Left lung (tissue), 14 donors: ENCODE measurements at places on chromosomes 12 and 14. TPM values are rescaled to one million over a fixed set of nuclear protein-coding genes. Genes with fewer than 3 reads are reported as not detected.
A peak's percentile ranks its signal among the peaks of the same experiment; 100 is the strongest.

DNA sequence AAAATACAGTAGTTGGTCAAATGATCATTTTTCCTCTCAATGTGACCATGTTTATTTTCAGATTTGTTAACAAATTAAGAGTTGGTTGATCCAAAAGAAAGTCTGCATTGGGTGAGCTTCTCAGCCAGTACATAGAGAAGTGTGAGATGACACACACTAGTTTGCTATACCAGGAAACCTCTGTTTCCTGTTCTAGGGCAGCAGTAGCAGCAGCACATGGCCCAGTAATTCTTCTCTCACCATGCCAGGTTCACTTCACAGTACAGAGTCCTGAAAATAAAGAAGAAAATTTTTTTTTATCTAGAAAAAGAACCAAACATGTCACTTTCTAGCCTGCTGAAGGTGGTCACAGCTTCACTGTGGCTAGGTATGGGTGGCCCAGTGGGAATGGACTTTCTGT lies 250.2 kb upstream of the OR4E1 start:
- no peak for DNase-seq

GRCh38 chr14:64475585-64476273 lies 10.4 kb downstream of the AKAP5 start:
- DNase-seq, result no peak

- peak; percentile 65 for DNase-seq
These were observed 19.6 kb downstream of the LGMN start for GRCh38 chr14:92728759-92729364.

DNA sequence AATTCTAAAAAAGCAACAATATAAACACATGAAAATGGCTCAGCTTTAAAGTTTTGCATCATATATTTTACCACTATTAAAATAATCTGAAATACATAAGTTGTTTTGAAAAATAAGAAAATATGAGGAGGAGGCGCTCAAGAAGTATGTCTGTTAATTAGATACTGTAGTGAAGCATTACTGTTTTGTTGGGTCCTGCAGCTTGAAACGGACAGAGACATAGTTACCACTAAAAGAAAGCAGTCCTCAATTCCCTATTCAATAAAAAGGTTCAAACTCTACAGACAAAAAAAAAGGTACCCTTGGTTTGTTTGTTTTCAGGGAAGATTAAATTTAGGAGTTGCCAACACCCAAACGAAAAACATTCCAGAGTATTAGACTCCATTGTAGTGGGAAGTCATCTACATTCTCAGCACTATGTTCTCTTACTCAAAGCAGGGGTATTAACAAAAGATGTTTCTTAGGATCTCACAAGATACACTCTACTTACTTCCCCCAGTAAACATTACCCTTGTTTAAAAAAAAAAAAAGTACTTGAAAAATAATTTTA lies 3.0 kb downstream of the PAWR start:
- no peak for DNase-seq

- DNase-seq, result no peak
These were observed 48.3 kb upstream of the ZFP36L1 start for GRCh38 chr14:68841016-68841809.

DNA sequence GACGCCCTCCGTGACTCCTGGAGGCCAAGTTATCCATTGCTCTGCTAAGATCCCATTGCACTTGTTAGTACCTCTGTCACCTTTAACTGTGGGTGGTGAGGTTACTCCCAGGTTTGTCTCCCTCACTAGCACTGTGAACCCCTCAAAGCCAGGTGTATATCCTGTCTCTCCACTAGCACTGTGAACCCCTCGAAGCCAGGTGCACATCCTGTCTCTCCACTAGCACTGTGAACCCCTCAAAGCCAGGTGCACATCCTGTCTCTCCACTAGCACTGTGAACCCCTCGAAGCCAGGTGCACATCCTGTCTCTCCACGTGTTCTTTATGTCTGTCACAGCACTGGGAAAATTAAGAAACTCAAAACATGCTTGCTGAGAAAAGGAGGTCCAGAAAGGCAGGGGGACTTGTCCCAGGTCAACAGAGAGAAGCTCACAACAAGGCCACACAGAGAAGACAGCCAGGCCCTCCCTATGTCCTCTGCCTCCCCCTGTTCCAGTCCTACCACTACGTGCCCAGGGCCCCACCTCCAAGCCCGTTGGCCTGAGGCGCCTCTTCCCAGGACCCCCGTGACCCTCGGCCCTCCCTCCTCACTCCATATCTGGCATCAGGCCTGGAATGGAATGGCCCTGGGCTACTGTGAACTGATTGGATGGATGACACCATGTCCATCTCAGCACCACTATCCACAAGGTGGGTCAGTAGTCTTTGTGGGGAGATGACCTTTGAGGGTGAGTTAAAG lies 26.4 kb upstream of the FKBP4 start:
- DNase-seq, result no peak

- no peak for DNase-seq
These were observed 352.5 kb downstream of the C12orf50 start for GRCh38 chr12:87676731-87677130.

BCL2L14 gene
- 0.73 TPM for polyA plus RNA-seq

- DNase-seq, result peak; percentile 48
These were observed 171.0 kb upstream of the HIF1A start for GRCh38 chr14:61524211-61524806.

DNA sequence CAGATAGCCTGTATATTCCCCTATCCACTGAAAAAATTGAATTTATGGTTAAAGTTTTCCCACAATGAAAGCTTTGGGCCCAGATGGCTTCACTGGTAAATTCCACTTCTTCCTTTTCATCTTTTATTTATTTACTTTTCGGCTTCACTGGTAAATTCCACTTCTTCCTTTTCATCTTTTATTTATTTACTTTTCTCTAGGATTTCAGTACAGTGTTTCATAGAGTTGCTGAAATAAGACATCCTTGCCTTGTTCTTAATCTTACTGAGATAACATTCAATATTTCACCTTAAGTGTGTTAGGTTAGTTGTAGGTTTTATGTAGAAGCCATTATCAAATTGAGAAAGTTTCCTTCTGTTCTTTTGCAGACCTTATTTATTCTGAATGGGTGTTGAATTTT lies 18.9 kb upstream of the KLRG1 start:
- no peak for DNase-seq

DNA sequence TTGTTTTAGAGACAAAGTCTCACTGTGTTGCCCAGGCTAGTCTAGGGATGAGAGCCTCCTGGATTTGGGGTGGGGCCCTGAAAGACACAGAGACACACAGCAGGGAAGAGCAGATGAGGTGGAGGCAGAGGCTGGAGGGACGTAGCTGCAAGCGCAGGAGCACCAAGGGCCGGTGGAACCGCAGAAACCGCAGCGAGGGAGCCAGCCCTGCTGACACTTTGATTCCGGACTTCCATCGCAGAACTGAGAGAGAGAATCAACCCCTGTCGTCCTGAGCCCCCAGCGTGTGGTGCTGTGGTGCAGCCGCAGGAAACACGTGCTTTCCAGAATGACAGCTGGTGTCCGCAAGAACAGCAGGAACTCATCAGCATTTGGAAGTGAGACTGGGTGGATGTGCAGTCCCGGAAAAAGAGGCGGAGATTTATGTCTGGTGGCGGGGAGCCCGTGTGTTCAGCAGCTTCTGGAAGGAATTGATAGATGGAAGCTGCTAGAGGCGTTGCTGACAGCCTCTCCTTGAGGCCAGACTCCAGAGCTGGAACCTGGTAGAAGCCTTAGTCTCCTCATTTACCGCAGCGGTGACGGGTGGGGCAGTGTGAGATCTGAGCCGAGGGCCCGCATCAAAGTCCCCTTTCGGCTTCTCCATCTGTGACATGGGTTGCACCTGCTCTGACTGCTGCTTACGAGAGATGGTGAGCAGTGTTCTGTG lies 21.9 kb upstream of the KLC1 start:
- DNase-seq, result peak; percentile 83

DNA sequence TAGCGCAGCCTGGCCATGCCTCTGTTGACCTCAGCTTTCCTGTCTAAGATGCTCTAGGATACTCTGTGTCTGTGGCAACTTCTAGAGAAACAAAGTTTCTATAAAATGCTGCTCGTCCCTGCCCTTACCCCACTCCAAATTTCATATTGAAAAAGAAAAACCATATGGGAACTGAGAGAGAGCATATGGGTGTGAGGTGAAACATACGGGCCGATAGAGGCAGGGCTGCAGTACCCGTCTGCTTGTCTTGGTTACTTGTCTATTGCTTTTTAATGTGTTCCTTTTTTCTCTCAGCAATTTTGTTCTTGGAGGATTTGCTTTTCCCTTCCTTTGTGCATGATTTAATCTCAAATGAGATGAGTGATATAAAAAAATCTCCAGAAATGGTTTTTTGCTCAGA lies 113.0 kb downstream of the SRGAP1 start:
- DNase-seq, result no peak

CRACR2A gene
- polyA plus RNA-seq, result 3.3 TPM

GRCh38 chr12:72610342-72610741 lies 338.2 kb downstream of the TRHDE start:
- peak; percentile 19 for DNase-seq

TOMM20L gene
- 0.95 TPM for polyA plus RNA-seq

- no peak for DNase-seq
These were observed 56.7 kb downstream of the MSRB3 start for GRCh38 chr12:65335021-65335714.

AQP6 gene
- 0.21 TPM for polyA plus RNA-seq

DNA sequence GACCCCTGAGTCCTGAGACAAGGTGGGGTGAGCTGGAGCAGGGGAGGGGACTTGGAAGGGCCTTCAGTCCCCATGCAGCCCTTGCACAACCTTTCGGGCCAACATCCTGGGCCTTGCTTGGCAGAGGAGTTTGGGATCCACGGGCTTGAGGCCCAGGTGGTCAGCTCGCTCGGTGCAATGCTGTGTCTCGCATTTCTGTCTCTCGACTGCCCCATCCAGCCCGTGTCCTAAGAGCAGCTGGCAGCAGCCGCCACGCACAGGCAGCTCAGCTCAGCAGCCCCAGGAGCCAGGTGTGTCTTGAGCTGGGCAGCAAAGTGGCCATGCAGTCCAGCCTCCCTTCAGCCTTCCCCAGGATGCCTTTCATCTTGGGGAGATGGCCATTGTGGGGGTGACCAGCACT lies 10.8 kb downstream of the PACS2 start:
- DNase-seq, result no peak

DNA sequence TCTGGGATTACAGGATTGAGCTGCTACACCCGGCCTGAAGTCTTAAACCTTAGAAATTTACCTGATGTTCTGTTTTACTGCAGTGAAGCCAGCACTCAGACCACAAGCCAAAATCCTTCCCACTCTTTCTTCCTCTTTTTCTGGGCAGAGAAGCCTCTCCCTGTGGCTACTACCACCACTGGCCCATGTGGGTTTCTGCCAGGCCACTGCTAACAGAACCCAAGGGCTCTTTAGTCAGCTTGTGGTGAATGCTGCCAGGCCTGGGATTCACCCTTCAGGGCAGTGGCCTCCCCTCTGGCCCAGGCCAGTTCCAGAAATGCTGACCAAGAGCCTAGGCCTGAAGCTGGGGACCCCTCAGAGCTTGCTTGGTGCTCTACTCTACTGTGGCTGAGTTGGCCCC lies 35.3 kb downstream of the GAS2L3 start:
- no peak for DNase-seq

DNA sequence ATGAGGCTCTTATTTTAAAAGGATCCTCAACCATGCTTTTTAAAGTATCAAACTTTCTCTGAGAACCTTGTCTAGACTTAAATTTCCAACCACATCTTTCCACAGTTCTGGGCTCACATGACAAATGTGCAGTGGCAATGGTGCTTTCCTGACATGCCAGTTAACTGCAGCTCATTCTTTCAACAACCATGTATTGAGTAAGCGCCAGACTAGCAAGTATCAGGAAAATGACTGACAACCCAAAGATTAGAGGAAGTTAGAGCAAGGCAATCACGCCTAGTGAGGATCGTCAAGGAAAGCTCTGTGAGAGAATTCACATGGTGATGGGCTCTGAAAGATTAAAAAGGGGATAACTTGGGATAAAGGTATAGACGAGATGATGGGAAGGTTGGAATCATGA lies 35.8 kb downstream of the FLVCR2 start:
- DNase-seq, result no peak

TMEM30B gene
- 18.0 TPM for polyA plus RNA-seq

FAM161B gene
- polyA plus RNA-seq, result 13.6 TPM

GRCh38 chr14:25050269-25051150 lies 563 bp upstream of the STXBP6 start:
- DNase-seq, result peak; percentile 59

- DNase-seq, result no peak
These were observed 786.1 kb downstream of the TMTC2 start for GRCh38 chr12:83472772-83473171.

- no peak for DNase-seq
These were observed 97.9 kb downstream of the TNFAIP2 start for GRCh38 chr14:103220982-103221641.

GRCh38 chr12:124902916-124903315 lies 11.5 kb downstream of the UBC start:
- DNase-seq, result no peak

- DNase-seq, result no peak
These were observed 131.9 kb downstream of the RMST start for GRCh38 chr12:97594236-97595088.

GPR84 gene
- 0.37 TPM for polyA plus RNA-seq

DCAF4 gene
- 21.9 TPM for polyA plus RNA-seq

TAS2R10 gene
- 2.4 TPM for polyA plus RNA-seq

GRCh38 chr12:59067083-59067482 lies 146.8 kb upstream of the LRIG3 start:
- DNase-seq, result no peak

DNA sequence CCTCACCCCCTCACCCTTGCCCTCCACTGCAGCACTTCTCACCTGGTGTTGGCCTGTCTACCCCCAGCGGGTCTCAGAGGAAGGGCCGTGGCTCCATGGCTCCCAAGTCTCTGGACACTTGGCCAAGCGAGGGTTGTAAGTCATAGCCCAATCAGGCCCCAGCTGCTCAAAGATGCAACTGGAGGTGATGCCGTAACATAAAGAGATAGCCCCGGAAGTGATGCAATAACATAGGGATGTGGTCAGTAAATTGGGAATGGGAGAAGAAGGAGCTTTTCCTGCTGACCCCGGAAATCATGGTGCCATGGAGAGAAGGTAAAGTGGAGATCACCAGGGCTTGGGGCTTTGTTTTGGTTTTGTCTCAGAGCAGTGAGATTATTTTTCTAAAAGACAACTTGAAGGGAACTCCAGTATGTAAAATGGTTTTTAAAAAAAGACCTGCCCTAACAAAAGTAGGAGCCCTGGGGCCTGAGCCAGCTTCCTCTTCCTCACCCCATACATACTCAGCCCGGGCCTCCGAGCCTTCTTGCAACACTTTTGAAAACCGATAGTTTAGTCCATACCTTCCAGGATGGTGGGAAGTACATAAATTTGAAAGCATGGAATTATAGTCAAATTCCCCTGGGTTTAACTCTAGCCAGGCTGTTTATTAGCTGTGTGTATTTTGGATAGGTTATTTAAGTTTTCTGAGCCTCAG lies 212.5 kb downstream of the CRADD start:
- DNase-seq, result no peak
